ENCODE measurements at places on chromosomes 12 and 14. TPM values are rescaled to one million over a fixed set of nuclear protein-coding genes. Genes with fewer than 3 reads are reported as not detected.

DNA sequence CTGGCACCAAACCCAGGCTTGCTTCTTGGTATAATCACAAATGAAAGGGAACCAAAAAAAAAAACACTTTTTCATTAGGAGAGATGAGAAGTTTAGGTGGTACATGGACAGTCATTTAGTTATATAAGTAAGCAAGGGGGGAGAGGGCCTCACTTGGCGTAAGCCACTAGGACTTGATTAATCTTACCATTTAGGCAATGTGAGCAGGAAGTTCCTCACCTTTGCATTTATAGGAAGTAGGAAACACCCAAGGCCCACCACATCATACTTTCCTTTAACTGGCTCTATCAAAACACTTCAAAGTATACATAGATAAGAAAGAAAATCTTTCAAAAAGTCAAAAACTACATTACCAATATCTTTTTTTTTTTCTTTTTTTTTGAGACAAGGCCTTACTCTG, 6.7 kb upstream of the RPS6KA5 start:
- no peak for DNase-seq

- DNase-seq = no peak
Observed at GRCh38 chr12:55659486-55660385, 23.0 kb downstream of the OR10P1 start.

DNA sequence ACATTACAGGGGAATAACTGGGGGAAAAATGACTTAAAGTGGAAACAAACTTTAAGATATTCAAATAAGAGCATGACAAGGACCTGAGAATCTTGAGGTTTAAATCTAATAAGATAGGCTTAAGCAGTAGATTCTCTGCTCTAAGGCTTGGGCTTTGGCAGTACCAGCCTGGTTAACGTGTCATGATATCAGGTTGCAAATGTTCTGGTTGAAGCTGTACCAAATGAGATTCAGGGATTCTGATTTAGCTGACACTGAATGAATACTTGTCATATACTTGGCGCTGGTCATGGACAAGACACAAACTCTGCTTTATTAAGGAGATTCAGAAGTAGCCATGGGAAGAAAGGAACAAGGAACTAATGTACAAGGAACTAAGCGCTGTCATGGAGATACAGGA, 6.1 kb downstream of the TCP11L2 start:
- no peak for DNase-seq

The DHRS4 gene
- total RNA-seq = 58.9 TPM

DNA sequence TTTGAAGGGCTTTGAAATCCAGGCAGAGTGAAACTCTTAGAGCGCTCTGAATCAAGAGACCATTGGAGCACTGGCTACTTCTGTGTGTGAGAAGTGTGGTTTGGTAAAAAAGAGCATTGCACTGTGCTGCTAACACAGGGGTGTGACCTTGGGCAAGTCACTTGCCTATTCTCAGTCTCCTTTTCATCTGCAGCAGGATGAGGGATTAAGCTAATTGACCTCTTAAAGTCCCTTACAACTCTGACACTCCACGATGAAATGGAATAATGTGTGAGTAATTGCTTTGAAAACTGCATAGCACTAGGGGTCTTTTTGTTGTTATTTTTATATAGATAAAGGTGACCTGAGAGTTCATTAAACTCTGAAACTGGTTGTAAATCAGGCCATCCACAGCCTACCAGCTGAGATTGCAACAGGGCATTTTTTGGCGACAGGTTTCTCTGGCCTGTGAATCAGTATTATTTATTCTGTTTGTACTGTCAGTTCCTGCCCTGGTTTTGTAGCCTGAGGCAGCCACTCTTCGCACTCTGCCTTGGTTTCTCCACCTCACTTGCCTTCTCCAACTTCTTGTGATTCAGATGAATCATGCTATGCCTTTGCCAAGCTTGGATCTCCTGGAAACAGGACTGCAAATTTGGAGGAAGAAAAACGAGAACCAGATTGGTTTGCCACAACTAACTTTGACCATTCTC, 159.9 kb upstream of the PARP11 start:
- no peak for DNase-seq

- DNase-seq = no peak
Observed at GRCh38 chr14:35112641-35113040, 9.1 kb downstream of the PPP2R3C start.

GRCh38 chr14:32940066-32940651, 1.5 kb downstream of the NPAS3 start:
- no peak for DNase-seq

- DNase-seq = no peak
Observed at GRCh38 chr14:35760143-35760542, 49.0 kb downstream of the RALGAPA1 start.

DNA sequence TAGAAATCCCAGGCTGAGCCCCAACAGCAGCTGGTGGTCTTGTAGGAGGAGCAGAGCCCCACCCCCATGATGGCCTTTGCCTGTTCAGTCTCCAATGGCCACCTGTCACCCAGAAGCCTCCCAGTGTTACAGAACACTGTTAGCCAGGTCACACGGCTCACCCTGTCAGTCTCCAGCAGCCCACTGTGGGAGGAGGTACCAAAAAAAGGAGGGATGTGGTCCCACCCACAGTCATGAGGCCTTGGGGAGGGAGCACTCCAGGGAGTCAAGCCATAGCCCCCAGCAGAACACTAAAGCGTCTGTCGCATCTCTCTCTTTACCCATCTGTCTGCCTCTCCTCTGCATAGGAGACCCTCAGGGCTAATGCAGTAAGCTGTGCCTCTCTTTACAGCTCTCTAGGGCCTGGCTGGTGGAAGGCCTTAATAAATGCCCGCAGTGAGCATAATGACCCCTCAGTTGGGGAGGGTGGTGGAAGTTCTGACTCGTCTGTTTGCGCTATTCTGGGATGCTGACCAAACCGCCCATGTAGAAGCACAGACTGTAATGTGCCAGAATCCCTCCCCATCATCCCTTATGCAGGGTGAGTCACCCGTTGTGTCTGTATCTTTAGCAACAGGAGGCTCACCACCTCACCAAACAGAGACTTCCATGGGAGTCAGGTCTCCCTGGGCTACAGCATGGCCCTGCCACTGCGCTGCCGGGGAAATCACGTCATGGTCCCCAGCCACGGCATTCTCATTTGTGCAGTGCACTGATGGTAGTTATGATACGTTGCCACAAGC, 14.6 kb downstream of the C14orf132 start:
- no peak for DNase-seq

DNA sequence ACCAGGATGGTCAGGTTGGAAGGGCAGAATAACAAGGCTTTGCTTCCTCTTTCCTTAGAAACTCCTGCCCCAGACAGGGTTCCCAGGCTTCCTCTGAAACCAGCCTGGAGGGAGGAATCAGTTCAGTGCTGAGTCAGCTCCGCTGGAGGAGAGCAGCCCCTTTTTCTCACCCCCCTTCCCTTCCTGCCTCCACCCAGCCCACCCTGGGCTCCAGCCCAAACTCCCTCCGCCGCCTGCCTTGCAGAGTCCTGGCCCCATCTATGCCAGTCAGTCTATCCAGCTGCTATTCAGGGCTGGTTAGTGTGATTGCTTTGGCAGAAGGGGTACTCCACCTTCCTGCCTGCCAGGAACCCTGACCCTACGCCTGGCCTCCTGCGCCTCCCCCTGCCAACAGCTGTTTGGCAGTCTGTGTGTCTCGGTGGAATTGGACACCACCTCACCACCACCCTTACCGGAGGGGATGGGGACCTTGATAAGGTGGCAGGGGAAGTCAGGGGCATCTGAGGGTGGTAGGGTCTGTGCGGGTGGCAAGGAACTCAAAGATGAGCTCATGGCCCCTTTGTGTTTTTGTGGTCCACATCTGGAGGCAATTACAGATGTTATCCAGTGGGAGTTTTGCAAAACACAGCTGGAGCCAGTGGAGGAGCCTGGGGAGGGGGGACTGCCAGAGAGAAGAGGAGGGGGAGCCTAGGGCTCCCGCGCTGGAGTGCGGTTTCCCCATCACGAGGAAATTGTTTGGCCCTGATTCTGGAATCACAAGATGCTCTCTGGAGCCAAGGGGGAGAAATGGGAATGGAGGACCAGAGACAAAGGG, 12.2 kb downstream of the MMP14 start:
- DNase-seq = peak; percentile 66

DNA sequence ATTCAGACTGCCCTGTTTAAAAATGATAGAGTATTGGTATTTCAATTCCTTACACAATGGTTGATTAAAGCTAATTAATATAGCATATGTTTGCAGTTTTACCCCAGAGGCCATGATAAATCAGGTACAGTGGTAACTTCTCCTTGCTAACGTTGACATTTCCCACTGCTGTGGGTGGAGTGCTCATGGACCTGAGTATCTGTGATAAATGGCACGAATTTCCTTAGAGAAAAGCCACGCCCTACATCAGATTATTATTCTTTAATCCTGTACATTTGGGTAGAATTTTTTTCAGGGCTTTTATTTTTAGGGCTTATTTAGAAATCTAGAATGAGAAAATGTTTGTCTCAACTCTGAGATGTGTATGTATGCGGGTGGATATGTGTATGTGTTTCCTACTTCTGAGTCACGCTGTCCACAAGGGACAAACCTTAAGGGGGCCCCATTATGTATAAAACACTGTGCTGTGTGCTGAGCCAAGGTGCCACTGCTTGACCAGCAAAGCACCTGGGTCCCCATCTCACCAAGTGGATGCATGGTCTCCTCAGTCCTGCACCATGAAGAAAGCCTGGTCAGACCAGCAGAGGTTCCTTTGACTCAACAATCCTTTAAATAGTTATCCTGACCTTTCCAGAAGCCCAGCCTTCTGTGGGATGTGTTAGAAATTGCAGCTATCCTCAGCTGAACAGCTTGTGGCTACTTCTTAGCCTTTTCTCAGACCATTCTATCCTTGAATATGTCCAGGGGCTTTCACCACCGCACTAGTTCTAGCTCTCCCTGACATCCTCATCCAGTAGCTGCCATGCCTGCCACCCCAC, 57.9 kb upstream of the STK38L start:
- no peak for DNase-seq

- DNase-seq = no peak
Observed at GRCh38 chr12:31205054-31205453, 120.9 kb downstream of the SINHCAF start.

DNA sequence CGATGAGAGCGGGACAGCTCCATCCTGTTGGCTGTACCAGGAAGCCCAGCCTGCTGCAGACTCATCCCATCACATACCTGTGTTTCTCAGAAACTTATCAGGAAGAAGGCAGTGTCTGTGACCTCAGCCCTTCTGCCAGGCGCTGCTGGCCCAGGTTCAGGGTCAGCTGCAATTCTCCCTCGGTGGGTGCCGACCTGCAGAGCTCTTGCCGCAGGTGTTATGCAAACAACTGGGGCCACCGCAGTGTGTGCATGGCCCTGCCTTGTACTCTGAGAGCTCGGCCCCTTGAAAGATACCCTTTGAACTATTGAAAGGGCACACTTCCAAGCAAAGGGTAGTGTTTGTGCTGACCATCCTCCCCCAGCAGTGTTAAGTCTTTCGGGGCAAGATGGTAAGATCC, 322.2 kb upstream of the DIO3 start:
- DNase-seq = no peak

The SIX6 gene
- not detected for total RNA-seq

- DNase-seq = no peak
Observed at GRCh38 chr14:68014771-68015170, 195.2 kb downstream of the RAD51B start.

GRCh38 chr14:92728759-92729364, 19.6 kb downstream of the LGMN start:
- DNase-seq = no peak

DNA sequence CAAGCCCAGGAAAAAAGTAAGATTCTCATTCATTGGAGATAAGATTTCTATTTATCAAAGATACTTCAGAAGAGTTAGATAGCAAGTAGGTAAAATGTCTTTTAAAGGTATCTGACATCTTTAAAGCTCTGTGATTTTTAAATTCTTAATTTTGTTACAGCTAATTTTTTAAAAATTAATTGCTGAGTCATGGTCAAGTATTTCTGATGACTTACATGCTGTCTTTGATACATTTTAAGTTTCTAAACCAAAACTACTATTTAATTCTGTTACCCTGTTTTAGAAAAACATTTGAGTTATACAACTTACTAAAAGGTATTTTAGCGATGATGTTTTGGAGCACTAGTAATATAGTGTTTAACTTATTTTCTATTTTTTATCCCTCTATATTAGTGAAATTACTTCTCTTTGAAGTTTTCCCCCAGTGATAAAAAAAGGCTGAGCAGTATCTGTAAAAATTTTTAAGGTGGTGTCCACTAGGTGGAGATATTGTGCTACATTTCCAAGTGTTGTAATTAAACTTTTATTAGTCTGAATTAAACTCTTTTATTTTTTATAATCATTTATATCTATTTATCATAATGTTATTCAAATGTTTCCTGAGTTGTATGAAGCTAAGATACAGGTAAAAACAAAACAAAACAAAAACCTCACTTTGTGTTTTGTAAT, 11.5 kb downstream of the ALG10 start:
- no peak for DNase-seq

- DNase-seq = no peak
Observed at GRCh38 chr14:39268393-39268792, 34.7 kb downstream of the MIA2 start.
